ENCODE measurements at places on chromosomes 1 and 21.

- DNase-seq = no peak
Measured at GRCh38 chr1:2636733-2637132, 3.9 kb upstream of the MMEL1 start.

GRCh38 chr1:7989762-7990428 is 28.4 kb downstream of the PARK7 start:
- DNase-seq = no peak

DNA sequence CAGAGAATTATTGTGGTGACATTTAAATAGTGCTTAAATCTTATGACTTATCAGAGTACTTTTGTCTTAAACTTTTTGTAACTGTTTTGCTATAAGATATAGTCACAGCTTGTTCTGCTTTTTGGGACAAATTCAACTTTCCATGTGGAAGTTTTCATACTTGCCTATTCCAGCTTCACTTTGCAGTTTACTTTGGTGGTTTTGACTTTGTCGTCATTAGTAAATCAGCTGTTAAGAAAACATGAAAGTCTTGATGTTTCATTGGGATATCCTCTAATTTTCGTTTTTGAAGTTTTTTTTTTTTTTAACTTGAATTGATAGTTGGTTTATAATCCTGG is 31.3 kb downstream of the SDCCAG8 start:
- no peak for DNase-seq

DNA sequence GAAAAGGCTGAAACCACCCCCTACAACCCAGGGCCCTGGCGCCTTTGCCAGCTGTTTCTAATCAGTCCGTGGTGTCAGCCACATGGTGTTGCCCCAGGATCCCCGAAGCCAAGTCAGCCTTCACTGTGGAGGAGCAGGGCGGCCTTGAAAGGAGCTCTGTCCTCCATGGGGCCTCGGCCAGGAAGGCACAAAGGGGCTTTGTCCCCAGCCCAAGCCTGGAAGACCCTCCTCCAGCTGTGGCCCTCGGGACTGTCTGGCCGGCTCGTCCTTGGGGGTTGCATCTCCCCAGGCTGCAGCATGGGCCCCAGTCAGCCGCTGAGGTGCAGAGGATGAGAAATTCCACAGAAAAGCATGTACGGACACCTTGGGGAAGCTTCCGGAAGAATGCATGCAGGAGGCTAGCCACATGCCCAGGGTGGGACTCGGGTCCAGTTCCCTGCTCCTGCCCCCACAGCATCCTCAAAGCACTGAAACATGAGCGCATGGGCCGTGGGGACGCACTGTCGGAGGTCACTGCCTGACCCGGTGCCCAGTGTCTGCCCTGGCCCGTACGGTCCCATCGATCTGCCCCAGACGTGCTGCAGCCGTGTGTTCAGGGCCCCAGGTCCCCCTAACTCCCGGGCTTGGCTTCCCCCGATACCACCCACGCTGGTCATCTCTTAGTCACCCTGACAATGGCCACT is 38.6 kb upstream of the POFUT2 start:
- no peak for DNase-seq

DNA sequence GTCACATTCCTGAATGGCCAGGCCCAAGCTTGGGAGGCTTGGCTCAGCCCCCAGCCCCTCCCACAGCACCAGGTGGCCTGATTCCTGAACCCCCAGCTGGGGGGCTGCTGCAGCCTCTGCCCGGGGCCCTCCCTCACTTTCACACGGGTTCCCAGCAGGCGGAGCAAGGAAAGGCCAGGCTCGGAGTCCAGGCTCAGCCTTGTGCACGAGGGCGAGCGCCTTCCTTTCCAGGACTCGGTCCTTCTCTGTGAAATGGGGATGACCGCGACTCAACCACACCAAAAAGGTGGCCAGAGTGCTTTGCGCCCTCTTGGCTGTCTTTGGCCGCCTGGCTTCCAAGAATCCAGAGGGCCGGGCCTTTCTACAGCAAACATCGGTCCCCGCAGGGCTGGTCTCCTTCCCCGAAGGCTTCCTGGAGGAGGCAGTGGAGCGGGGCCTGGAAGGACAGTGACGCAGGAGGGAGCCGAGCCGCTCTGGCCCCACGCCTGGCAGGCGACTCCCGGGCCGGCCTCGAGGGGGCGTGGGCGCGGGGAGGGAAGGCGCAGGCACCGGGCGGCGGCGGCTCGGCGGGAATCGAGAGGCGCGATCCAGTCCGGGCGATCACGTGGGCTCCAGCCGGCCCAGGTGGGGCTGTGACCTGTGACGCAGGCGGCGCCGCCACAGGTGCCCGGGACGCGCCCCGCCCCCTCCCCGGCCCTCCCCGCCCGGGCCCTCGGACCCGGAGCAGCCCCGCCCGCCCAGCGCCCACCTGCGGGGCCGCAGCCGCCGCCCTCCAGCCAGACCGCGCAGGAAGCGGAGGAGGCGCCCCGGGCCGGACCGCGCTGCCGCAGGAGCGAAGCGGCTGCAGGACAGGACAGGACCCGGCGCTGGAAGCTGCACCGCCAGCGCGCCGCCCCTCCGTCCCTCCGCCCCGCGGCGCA is at the start of gene ARHGEF16:
Gene ARHGEF16 (plus strand): TSS at position 775 of the 920 bp plus-strand sequence. CDS start 8,420 bp downstream, outside the sequence.
- no peak for DNase-seq

DNA sequence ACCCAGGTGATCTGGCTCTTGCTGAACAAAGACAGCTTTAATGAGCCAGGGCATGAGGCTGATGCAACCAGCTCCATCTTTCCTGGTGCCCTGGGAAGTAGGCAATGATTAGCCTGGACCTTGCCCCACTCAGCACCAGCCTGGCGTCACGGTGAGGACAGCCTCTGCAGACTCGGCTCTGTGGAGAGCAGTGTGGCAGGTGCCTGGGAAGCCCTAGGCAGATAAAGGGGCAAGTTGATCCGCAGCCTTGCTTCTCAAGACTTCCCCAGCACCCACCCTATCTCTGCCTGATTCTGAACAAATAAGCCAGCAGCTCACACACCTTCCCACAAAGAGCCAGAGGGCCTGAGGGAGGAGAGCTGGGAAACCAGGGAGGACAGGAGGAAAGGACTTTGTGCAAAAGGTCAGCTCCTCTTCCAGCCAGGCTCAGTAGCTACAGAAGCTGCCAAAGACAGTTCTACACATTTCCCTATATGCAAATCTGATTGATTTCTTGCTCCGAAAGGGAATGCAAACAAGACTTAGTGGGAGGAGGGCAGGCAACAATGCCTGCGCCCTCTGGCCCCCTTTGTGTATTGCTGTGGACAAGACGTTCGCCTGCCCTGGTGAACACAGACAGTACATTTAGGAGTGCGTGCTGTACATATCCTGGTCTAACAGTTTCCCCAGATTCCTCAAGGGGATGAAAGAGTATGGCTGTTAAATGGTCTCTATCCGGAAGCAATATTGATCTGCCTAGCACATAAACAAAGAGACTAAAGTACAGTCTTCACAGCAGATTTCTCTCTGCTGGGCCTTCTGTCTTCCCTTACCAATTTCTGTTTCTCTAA is 63.8 kb downstream of the BCAR3 start:
- DNase-seq = no peak

DNA sequence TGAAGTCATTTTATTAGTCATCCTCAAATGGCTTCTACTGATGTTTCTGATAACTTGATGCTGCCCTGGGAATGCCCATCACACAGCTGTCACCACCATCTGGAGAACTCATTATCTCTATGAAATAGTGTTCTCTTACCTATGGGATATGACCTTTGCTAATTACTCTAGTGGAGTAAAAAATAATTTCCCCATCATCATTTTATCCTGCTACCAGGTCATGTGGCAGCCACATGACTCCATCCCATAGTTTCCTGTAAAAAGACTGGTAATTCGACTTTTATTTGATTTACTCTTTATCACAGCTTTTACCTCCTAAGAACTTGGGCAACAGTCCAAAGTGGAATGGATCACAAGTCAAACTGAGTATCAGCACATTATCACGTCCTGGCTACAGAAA is 76.1 kb upstream of the USP25 start:
- DNase-seq = no peak

GRCh38 chr1:165753934-165754333 is 14.7 kb downstream of the TMCO1 start:
- no peak for DNase-seq

DNA sequence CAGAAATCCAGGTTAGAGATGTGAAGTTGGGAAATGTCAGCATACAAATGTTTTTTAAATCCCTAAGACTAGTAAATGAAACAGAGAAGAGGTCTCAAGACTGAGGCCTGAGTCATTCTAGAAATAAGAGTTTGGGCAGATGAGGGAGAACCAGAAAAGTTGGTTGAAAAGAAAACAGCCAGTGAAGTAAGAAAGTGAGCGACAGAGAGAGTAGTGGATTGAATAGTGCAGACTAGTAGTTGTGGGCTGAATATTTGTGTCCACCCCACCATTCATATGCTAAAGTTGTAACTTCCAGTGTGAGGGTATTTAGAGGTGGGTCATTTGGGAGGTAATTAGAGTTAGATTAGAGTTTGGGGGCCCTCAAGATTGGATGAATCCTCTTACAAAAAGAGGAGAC is 889.2 kb downstream of the TTLL7 start:
- DNase-seq = no peak

DNA sequence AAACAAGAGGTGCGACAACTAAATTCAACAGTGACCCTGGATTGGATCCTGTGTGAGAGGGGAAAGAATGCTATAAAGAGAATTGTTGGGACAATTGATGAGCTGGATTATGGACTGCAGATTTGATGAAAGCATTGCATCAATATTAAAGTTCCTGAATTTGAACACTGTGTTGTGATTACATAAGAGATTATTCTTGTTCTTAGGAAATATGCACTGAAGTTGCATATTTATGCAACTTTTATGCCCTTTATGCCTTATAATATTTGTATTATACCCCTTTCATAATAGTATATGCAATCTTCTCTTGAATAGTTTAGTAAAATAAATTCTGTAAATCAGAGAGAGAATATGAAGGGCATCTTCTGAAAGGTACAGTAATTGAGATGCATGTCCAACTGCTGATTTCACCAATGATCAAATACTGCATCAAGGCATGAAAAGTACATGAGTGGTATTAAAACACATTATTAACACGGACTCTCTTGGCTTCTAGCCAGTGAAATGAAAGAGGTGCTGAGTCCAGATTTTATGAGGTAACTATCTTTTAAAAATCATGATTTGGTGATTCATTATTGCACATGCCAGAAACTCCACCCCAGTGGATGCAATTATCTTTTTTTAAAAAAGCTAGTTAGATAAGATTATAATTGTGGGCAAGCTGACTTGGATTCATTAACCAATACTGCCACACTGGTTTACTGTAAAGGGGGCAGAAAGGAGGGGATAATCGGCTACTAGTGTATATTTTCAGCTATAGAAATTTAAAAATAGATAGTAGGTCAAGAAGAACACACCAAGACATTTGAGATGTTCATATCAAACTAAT is 19.9 kb upstream of the LPAR3 start:
- no peak for DNase-seq

DNA sequence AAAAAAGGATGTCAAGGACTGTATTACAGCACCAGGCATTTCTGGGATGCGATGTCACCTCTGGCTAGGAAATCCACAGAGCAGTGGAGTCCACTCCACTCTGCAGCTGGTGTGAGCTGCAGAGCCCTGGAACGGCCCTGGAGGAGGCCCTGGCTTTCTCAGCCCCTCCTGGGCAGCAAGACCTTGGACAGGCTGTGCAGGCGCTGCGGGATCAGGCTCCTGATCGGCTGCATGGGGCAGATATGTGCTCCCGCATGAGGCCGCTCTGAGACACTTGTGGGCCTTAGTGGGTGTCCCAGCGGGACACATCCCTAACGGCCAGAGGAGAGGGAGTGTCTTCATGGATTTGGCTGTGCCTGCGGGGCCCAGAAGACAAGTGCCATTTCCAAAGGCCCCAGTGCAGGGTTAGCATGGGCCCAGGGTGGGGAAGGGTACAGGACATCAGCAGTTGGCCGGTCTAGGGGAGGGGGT is 6.2 kb downstream of the DNMT3L start:
- peak; percentile 58 for DNase-seq

DNA sequence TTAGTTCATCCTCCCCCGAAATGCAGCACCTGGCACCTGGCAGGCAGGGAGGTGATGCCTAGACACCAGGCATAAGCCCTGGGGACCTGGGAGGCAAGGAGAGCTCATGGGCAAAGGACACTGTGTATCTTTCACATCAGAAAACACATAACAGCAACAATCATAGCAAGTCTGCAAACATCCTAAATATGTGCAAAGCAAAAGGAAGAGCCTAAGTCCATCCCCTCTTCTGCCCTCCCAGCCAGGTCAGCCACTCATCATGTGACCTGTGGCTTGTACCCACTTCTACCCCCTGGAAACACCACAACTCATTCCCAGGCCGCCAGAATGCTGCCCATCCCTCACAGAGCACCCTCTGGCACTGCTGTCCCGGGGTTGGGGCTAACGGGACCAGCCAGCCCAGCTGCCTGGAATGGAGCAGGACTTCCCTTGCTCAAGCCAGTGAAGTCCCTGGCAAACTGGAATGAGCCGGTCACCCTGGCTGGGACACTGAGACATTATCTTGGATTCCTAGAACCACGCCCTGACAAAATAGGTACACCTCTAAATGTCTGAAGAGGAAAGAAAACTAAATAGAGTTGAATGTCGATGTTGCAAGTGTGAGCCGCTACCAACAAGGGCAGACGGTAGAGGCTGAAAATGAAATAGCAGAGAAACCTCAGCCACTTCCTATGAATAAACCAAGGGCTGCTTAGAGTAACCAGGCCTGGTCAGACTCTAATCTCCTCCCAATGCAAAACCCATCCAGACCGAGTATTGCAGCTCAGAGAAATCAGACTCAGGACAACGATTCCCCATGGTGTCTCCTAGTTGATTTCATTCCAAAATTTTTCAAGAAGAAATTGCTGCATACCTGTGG is 29.4 kb downstream of the TMPRSS2 start:
- DNase-seq = no peak

DNA sequence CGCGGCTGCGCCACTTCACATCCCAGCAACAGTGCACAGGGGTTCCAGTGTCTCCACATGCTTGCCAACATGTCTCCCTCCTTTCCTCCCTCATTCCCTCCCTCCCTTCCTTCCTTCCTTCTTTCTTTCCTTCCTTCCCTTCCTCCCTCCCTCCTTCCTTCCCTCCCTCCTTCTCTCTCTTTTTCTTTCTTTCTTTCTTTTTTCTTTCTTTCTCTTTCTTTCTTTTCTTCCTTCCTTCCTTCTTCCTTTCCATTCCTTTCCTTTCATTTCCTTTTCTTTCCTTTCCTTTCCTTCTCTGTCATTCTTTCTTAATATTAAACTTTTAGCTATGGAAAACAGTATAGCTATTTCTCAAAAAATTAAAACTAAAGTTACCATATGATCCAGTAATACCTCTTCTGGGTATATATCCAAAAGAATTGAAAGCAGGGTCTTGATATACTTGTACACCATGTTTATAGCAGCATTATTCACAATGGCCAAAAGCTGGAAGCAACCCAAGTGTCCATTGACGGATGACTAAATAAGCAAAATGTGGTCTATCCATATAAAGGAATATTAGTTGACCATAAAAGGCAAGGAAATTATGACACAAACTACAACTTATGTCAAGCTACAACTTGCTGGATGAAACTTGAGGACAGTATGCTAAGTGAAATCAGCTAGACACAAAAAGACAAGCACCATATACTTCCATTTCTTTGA is 55.0 kb upstream of the TLR5 start:
- DNase-seq = no peak

GRCh38 chr1:65688215-65688566 is 104.5 kb upstream of the PDE4B start:
- no peak for DNase-seq

- DNase-seq = no peak
Measured at GRCh38 chr21:36471254-36471723, 8.6 kb downstream of the CLDN14 start.
